ENCODE measurements at places on chromosomes 13 and 19. TPM values are rescaled to one million over a fixed set of nuclear protein-coding genes. Genes with fewer than 3 reads are reported as not detected.
A peak's percentile ranks its signal among the peaks of the same experiment; 100 is the strongest.

- H3K36me3 ChIP-seq = no peaks in the 10 kb centered on the region
- DNase-seq = peak; percentile 86
- H3K4me1 ChIP-seq = no peaks in the 10 kb centered on the region
Observed at GRCh38 chr19:3573858-3574637, 1.3 kb downstream of the HMG20B start.

- no peak overlapping the region for H3K27ac ChIP-seq
- no peak for DNase-seq
- H3K4me1 ChIP-seq = no peaks in the 10 kb centered on the region
- H3K27me3 ChIP-seq = no peaks in the 10 kb centered on the region
- H3K4me3 ChIP-seq = no peak overlapping the region
Observed at GRCh38 chr13:65387743-65388347, 1842.3 kb downstream of the PCDH9 start.

GRCh38 chr13:24217601-24218281 lies 57.2 kb downstream of the SPATA13 start:
- DNase-seq = no peak
- H3K36me3 ChIP-seq = no peaks in the 10 kb centered on the region
- H3K27me3 ChIP-seq = no peaks in the 10 kb centered on the region
- no peak overlapping the region for H3K4me3 ChIP-seq
- peaks cover 17% of the 10 kb centered on the region for H3K4me1 ChIP-seq

- DNase-seq = no peak
- H3K4me3 ChIP-seq = no peak overlapping the region
- peaks cover 11% of the 10 kb centered on the region for H3K4me1 ChIP-seq
- no peak overlapping the region for H3K27ac ChIP-seq
- no peaks in the 10 kb centered on the region for H3K27me3 ChIP-seq
Observed at GRCh38 chr13:50693727-50694126, 149.8 kb downstream of the DLEU7 start.

GRCh38 chr13:32200741-32201140 lies 114.4 kb downstream of the ZAR1L start:
- H3K4me1 ChIP-seq = peaks cover 30% of the 10 kb centered on the region
- H3K27ac ChIP-seq = no peak overlapping the region
- DNase-seq = no peak
- H3K27me3 ChIP-seq = no peaks in the 10 kb centered on the region
- no peak overlapping the region for H3K4me3 ChIP-seq

DNA sequence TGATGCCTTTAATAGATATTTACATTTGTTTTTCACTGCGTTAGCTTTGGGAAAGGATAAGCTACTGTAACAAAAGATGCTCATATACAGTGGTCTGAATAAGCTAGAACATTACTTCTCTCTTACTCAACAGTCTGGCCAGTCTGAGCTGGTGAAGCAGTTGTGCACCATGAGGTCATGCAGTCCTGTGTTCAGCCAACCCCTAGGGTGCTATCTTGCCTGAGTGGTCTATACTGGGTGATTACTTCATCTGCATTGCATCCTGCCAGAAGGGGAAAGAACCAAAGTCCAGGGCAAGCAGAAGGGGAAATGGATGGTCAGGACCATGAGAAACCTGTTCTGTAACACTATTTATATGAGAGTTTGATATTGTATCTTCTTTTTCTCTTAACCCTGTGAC lies 31.5 kb downstream of the ERCC5 start:
- DNase-seq = no peak
- no peak overlapping the region for H3K4me3 ChIP-seq
- H3K36me3 ChIP-seq = no peaks in the 10 kb centered on the region
- H3K27me3 ChIP-seq = no peaks in the 10 kb centered on the region
- H3K4me1 ChIP-seq = no peaks in the 10 kb centered on the region
- no peak overlapping the region for H3K27ac ChIP-seq

GRCh38 chr13:51704399-51705313 lies 99.3 kb downstream of the DHRS12 start:
- no peaks in the 10 kb centered on the region for H3K4me1 ChIP-seq
- DNase-seq = no peak
- no peak overlapping the region for H3K27ac ChIP-seq
- no peaks in the 10 kb centered on the region for H3K36me3 ChIP-seq
- no peaks in the 10 kb centered on the region for H3K27me3 ChIP-seq

Gene RDH13
- 49.8 TPM for total RNA-seq

Gene C5AR1
- total RNA-seq = 0.48 TPM

Gene OR4F17
- total RNA-seq = not detected
